ENCODE measurements at places on chromosomes 6 and 20.

GRCh38 chr6:39181333-39181732, 47.9 kb downstream of the KCNK5 start:
- DNase-seq, result no peak

DNA sequence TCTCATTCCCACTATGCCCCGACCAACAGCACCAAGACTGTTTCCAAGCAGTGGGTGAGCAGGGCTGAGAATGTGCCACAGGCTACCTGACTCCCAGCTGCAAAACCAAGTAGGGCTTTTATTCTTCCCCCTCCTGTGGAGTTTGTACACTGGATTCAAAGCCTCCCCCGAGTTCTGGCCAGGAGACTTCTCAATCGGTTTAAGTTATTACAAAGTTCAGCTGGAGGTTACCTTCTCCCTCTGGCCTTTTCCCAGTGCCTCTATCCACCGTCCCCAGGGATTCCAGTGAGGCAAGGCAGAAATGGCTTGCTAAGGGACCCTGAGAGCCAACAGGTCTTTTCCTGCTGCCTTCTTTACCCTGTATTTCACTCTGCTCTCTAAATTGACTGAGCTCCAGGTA, 217.0 kb downstream of the ADGRG6 start:
- no peak for DNase-seq

DNA sequence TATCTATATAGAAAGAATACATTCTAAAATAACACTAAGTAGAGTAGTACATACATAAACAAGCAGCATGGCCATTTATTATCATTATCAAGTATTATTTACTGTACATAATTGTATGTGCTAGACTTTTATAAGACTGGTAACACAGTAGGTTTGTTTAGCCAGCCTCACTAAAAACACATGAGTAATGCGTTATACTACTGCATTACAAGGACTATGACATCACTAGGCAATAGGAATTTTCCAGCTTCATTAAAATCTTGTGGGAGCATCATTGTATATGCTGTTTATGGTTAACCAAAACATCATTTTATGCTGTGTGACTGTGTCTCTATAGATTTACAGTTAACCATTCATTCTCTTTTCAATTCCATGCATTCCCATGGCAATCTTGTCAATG, 131.7 kb upstream of the HDGFL1 start:
- DNase-seq, result no peak

GRCh38 chr6:11258260-11259237, 26.1 kb upstream of the NEDD9 start:
- no peak for DNase-seq

GRCh38 chr6:162497389-162497788, 230.2 kb downstream of the PRKN start:
- DNase-seq, result no peak

DNA sequence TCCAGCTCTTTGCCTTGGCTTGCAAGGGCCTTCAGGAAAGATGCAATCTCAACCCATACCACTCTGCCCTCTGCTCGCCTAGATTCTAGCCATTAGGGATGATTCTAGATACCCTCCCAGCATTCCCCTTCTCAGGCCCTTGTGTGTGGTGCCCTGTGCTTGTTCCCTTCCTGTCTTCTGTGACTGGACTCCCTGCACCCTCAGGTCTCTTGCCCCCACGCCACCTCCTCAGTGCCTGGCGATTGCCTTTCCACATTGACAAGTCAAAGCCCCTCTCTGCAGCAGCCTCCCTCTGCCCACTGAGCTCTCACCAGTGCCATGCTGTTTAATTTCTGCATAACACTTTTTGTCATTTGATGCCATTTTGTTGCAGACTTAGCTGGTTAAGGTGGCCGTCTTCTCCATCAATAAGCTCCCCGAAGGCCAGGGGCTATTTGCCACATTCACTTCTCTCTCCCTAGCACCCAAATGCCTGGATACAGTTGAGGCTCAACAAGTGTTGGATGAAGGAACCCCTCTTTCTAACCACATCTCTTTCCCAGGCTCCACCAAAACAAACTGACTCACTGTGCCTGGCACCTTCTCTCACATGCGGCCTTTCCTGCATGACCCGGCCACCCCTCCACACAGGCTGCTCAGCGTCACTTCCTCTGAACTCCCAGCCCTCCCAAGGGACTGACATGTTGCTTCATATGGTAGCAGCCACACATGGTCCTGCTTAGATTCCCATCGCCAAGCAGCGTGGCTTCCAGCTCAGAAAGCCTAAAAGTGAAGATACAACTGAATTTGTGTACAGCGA, 4.6 kb upstream of the TXNDC5 start:
- no peak for DNase-seq

DNA sequence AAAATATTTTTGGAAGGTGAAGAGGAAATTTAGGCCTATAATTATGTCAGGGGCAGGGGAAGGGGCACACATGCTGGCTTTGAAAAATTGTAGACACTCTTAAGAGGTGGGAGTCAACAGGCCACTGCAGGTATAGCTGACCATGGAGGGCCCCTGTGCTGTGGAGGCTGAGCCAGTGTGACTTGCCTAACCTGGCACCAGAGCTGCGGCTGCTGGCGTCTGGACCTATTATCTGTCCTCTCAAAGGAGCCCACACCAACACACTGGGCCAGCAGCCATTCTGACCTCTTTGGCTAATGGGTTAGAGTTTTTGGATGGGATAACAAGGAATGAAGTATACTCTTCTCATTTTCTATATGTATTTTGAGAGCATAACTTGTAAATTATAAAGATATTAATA, 4.5 kb downstream of the GID8 start:
- DNase-seq, result no peak

DNA sequence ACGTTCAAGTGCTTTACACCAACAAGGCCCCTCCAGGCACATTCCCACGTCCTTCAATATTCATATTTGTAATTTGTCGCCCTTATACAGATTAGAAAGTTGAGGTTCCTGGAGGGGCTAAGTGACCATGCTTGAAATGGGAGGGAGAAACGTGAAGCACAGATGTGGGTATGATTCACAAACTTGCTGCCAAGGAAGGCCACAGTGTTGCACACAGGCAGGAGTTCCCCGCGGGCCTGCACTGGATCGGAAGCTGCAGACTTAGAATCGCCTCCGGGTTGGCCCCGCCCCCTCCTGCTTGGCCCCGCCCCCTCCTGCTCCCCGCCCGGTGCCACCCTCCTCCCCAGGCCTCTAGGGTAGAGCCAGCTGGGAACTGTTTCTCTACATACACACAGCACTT, 58.2 kb upstream of the QKI start:
- DNase-seq, result no peak

GRCh38 chr6:166671434-166672081, 44.5 kb upstream of the RPS6KA2 start:
- no peak for DNase-seq

DNA sequence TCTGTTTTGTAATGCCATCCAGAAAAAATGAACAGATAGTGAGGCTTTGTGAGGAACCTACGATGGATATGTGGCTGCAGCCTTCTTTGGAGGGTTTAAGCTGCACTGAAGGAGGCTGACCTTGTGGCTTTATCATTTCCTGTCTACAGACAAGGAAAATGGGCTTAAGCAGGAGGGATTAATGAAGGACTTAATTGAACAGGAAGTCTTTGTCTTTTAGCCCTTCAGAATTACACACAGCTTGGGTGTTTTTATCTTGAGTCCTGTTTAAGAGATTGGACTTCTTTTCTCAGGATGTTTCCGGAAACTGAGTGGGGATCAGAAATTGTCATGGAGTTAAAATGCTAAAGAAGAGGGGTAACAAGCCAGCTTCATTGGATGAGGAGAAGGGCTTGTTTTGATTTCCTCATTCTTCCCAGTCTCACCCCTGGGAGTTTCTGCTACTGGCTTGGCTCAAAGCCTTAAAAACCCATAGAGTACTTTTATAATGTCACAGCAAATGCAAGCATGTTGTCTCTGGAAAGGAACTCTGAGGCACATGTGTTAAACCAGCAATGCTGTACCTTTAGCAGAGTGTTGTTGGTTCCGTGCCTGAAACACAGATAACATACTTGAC, 193.6 kb downstream of the JARID2 start:
- DNase-seq, result no peak

- no peak for DNase-seq
Measured at GRCh38 chr20:36334281-36335205, 28.4 kb downstream of the DLGAP4 start.

DNA sequence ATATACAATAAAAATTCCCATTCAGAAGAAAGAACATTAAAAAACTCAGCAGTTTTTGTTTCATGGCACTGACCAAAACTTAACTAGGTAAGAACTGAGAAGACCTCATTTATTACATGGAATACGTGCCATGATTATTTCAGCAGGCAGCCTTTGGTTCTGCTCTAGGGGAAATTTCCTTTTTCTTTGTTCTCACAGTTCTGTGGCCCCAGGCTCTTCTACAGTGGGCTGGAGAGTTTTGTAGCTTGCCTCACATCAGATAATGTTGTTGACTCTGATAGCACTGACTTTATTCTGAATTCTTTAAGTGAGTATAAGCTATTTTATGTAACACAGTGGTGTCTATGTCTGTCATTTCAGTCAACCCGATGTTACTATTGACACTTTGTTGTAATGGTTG, 844.3 kb downstream of the TBC1D32 start:
- DNase-seq, result no peak

- DNase-seq, result no peak
Measured at GRCh38 chr20:53940907-53941545, 129.4 kb downstream of the BCAS1 start.

- DNase-seq, result no peak
Measured at GRCh38 chr6:43246301-43247113, 3.2 kb downstream of the TTBK1 start.

DNA sequence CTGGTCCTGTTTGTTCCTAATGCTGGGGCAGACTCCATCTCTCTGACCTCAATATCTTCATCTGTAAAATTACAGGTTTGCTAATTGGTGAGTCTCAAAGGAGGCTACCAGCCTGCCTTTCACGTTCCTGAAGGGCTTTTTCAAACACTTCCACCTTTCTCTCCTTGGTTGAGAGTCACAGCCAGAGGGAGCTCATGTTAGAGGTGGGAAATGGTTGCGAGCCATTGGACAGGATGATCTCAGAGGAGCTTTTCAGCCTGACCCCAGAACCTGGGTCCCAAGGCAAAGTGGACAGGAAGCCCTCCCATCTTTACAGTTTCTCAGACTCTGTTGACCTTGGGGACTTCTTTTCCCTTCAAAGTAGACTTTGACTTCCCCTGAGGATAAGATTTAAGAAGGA, 37.6 kb downstream of the NDUFAF5 start:
- DNase-seq, result no peak

- no peak for DNase-seq
Measured at GRCh38 chr6:7195339-7196018, 87.7 kb downstream of the RREB1 start.

DNA sequence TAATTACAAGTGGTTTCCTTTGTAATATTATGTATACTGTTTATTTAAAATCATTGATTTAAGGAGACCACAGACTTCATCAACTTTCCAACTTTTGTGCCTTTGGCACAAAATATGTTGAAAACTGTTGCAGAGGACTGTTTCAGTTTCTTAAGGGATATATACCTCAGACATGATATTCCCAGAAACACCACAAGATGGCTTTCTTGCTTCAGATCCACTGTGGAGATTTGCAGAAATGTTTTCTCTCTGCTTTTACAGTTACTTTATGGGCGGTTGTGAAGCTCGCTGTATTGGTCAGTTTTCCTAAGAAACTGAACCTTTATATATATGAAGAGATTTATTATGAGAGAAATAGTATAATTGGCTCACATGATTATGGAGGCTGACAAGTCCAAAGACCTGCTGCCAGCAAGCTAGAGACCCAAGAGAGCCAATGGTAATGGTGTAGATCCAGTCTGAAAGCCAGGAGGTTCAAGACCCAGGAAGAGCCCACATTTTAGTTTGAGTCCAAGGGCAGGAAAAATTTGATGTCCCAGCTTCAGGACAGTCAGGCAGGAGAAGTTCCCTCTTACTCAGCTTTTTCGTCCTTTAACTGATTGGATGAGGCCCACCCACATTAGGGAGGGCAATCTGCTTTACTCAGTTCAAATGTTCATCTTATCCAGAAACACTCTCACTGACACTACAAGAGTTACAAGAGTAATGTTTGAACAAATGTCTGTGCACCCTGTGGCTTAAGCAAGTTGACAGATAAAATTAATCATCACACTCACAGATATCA, 12.8 kb downstream of the ME1 start:
- no peak for DNase-seq

DNA sequence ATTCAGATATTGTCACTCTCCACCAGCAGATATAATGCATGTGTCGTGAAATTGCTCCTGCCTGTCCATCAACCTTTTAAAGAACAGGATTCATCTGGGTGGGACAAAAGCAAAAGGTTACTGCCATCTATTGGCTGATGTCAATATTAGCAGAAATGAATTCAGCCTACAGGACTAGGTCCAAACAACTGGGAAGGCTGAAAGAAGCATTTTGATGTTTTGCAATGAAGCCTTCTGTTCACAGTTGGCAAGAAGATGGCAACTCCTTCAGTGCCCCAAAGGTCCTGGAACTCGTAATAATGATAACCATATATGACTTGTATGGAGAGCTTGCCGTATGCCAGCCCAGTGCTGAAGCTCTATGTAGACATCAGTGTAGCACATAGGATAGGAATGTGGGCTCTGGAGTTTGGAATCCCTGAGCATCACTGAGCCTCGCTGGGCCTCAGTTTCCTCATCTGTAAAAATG, 7.5 kb downstream of the BCAS1 start:
- DNase-seq, result no peak
